Upper lobe of left lung (tissue), 6 donors: ENCODE measurements at places on chromosomes 1 and 21. TPM values are rescaled to one million over a fixed set of nuclear protein-coding genes. Genes with fewer than 3 reads are reported as not detected.

Gene SEMA6C
- total RNA-seq = 4.7 TPM

GRCh38 chr1:14320986-14321385, 277.5 kb upstream of the KAZN start:
- no peak overlapping the region for H3K27ac ChIP-seq
- H3K27me3 ChIP-seq = no peaks in the 10 kb centered on the region
- no peak overlapping the region for H3K4me3 ChIP-seq
- no peak for DNase-seq
- no peaks in the 10 kb centered on the region for H3K36me3 ChIP-seq
- no peaks in the 10 kb centered on the region for H3K4me1 ChIP-seq

Gene CD1E
- not detected for total RNA-seq

DNA sequence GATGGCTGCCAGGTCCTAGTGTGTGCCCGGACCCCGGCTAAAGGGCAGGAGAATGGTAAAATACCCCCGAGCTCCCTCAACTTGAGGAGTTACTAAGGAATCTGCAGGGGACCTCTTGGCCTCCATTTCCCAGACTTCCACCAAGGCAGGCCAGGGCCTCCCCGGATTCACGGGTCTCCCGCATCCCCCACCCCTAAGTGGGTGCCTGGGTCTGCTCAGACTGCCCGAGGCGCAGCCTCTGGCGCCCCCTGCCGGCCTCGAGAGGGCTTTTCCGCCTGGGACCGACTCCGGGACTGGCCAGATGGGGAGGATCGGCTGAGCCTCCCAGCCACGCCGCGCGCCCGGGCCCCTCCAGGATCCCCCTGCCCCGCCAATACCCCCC, 1.7 kb downstream of the PLEKHG5 start:
- peaks cover 34% of the 10 kb centered on the region for H3K4me1 ChIP-seq
- peak; percentile 73 for DNase-seq
- H3K27ac ChIP-seq = no peak overlapping the region
- peak overlapping the region; percentile 33 for H3K4me3 ChIP-seq
- no peaks in the 10 kb centered on the region for H3K27me3 ChIP-seq
- H3K36me3 ChIP-seq = no peaks in the 10 kb centered on the region
